Caki2 (cell line): ENCODE measurements at places on chromosomes 2 and 18. TPM values are rescaled to one million over a fixed set of nuclear protein-coding genes. Genes with fewer than 3 reads are reported as not detected.

DNA sequence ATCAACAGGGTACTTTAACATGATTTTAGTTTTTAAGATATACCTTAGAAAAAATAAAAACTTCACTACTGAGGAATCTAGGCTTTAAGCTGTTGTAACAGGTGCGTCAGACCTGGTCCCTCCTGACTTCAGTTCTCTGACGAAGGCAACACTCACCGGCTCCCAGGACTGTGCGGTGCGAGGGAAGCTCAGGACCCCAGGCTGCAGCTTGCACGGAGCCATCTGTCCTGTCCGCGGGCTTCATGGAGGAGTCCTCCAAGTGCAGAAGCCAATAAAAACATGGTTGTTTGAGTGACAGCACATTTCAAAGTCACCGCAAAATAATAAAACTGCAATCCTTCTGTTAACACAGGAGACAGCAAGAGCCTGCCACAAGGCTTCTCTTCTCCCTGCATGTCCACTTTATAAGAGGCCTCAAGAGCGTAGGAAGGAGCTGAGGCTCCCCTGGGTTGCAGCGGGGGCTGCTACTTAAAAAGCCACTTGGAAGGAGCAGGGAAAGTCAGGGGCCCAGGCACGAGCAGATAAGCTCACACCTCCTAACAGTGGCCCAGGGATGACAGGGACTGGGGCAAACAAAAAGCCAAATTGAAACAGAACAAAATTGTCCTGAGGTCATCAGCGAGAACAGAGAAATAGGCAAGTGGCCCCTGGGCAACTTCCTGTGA, 4.6 kb downstream of the HJURP start:
- no peak for DNase-seq

GRCh38 chr2:143334837-143335236, 205.6 kb downstream of the ARHGAP15 start:
- DNase-seq, result no peak

DNA sequence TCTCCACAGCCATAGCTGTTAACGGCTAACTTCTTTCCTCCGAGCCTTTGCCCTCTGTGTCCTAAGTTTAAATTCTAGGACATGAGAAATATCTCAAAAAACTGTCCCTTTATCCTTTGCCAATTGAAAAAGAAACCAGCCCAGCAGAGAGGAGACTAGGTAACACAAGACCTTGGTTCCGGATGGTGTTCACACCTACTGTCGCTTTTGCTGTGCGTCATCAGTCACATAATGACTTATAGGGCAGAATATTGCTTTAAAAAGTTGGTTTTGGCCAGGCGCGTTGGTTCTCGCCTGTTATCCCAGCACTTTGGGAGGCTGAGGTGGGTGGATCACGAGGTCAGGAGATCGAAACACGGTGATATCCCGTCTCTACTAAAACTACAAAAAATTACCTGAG, 66.2 kb downstream of the SP3 start:
- no peak for DNase-seq

DNA sequence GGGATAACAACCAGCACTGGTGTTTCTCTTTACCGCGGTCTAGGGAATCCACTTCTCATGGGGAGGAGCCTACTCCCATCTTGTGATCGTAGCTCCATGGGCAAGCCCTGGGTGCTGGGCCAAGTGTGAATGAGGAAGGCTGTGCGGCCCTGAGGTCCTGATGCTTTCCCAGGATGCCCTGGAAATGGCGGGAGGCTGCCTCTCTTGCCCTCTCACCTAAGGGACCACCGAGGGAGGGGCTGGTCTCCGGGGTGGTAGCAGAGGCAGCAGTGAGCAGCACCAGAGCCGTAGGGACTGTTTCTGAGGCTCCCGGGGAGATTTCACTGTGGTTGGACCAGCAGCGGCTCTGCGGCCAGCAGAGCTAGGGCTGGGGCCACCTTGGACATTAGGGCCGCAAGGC, 15.5 kb upstream of the NPPC start:
- no peak for DNase-seq

ZDBF2 gene
- 4.0 and 7.9 TPM in 2 replicates for total RNA-seq

GRCh38 chr2:204881655-204882054, 336.4 kb downstream of the PARD3B start:
- no peak for DNase-seq

DNA sequence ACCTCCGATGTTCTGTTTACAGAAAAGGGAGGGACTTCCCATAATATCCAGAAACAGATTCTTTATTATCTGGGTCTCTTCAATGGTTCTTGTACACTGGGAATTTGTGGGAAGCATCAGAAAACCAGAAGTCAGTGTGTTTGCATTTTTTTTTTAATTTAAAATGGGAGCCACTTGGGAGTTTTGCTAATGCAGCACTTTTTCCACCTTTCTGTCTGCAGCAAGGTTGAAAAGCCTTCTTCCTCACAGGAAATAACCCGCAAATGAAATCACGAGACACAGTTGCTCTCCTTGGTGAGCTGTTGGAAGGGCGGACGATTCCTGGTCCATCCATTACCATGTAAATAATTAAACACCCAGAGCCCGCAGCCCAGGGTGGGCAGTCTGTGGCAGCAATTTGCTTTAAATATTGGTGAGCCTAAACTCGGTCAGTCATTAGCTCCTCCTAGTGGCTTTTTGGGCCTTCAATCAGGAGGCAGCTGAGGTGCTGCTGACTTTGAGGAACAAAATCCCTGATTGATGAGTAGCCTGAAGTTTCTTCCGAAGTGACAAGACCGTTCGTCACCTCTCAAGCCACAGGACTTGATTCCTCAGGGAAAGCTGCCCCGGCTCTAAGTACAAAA, 471.5 kb downstream of the EPHA4 start:
- peak; percentile 89 for DNase-seq

DNA sequence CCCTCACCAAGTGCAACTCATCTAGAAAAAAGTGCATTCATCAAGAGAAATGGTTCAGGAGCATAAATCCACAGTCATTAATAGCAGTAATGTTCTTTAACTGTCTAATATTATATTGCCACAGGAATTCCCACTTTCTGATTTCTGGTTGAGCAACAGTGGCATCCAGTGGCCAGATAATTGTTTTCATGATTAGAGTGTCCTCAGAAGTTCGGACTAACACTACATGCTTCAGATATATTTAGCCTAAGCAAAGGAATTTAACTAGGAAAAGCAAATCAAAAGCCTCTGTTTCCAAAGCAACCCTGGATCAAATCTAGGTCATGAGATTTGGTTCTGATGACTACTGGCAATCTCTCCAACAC, 9.8 kb upstream of the ERBB4 start:
- DNase-seq, result peak; percentile 27

GRCh38 chr2:215352602-215353001, 40.7 kb downstream of the ATIC start:
- DNase-seq, result no peak

SLC19A3 gene
- total RNA-seq, result 0.52 and 1.0 TPM in 2 replicates

TNFRSF11A gene
- total RNA-seq, result 1.3 and 4.3 TPM in 2 replicates

GRCh38 chr18:73897517-73897916, 250.1 kb downstream of the FBXO15 start:
- no peak for DNase-seq

- DNase-seq, result no peak
These were observed 69.8 kb downstream of the DHRS9 start for GRCh38 chr2:169139145-169139544.

GRCh38 chr18:37473195-37473840, 92.3 kb downstream of the CELF4 start:
- DNase-seq, result no peak

DNA sequence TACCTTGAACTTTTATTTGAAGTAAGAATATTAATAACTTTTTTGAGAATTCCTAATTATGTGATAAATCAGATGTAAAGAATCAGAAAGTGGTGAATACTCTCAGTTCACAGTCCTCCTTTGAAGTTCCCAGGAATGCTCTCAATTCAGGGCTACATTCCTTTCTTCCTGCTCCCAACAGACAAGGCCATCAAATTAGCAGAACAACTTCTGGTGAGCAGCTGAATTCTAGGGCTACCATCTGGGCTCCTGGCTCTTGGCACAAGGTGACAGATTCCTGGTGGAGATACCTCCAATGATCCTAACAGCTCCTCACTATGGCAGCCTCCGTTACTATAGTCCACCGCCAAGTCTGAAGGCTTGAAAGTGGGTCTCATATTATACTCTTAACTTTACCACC, 37.8 kb upstream of the OLA1 start:
- no peak for DNase-seq

SERPINB11 gene
- total RNA-seq, result not detected in 2 replicates

RESP18 gene
- not detected in 2 replicates for total RNA-seq

GRCh38 chr2:188785490-188785889, 188.7 kb upstream of the COL3A1 start:
- DNase-seq, result no peak

- no peak for DNase-seq
These were observed 48.2 kb upstream of the BIN1 start for GRCh38 chr2:127155028-127155581.

CD8A gene
- total RNA-seq, result not detected in 2 replicates

HOXD12 gene
- total RNA-seq, result not detected in 2 replicates

GRCh38 chr2:52181080-52181479, 1149.1 kb upstream of the NRXN1 start:
- DNase-seq, result no peak

M1AP gene
- not detected in 2 replicates for total RNA-seq

DNA sequence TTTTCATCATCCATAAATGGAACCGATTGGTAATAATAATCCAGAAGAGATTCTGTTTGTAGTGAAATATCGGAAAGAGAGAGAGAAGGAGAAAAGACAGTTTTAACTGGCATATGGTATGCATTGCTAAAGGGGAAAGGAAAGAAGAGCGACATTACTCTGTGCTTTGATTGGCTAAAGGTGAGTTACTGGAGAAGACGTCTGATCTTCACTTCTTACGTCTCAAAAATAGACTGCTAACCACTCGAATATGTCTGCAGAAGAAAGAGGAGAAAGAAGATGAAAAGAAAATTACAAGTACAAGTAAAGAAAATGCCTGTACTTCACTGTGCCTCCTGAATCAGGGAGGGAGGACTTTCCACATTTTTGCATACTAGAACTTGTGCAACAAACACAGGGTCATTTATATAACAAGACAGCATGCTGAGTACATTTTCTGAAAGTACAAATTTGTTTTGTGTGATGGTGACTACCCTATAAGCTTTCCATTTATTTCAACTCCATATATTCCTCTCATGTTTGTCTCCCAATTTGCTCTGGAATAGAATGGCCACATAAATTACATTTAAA, 787.2 kb downstream of the RNF144A start:
- no peak for DNase-seq

DNA sequence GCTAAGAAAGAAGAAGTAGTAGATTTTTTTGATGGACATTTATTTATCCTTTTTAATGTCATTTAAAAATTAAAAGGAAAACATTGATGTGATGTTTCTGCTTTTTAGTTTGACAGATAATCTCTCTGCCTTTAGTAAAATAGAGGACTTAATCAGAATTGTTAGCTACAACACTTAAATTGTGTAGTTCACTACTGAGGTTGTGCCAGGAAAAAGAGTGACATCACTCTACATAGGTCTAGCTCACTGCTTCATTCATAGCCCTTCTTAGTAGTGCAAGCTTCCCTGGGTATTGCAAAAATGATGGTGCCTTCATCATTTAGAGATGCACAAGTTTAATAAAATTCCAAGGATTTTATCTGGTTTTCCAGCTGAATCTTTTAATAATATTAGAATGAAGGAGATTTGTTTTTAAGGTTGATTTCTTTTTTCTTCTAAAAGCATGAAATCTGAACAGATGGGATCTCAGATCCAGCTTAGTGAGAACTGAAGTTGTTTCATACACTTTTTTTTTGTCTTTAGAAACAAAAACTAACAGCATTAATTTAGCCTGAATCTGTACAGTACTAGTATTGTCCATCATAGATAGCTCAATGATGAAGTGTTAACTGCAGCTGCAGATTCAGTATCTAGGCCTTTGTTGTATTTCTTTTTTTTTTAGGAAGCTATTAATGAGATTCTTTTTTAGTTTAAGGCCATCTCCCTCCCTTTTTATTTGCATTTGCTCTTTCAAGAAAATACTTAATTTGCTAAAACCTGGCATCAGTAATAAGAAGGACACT, 20.6 kb upstream of the TMEFF2 start:
- DNase-seq, result no peak

GRCh38 chr2:231294571-231295362, 96.3 kb downstream of the ARMC9 start:
- DNase-seq, result no peak

DNA sequence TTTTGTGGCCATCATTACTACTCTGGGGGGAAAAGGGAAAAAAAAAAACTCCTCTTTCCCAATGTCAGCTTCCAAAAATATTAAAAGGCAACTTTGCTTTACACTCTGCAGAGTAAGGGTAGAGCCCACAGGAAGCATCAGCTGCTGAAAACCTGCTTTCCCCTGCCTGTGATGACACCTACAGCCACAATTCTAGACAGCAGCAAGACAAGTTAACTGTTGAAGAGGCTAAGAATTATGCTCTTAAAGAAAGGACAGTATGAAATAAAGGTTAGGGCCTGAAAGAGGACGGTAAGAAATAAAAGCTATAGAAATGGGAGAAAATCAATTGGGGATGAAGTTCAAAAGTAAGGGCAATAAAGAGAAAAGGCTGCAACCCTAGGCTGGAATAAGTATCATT, 3.0 kb downstream of the PDE11A start:
- peak; percentile 25 for DNase-seq

ARHGEF4 gene
- 5.9 and 7.8 TPM in 2 replicates for total RNA-seq

- DNase-seq, result no peak
These were observed 87.9 kb upstream of the ITGA6 start for GRCh38 chr2:172339371-172340010.

ARID5A gene
- total RNA-seq, result 11.6 and 12.3 TPM in 2 replicates

RNU2-63P gene
- total RNA-seq, result not detected in 2 replicates

MFSD2B gene
- total RNA-seq, result not detected in 2 replicates
